SK-N-SH (cell line): ENCODE measurements at places on chromosomes 3 and 15.
A peak's percentile ranks its signal among the peaks of the same experiment; 100 is the strongest.

GRCh38 chr3:137325170-137325569 lies 367.4 kb downstream of the IL20RB start:
- DNase-seq: no peak

GRCh38 chr15:76285241-76285825 lies 25.9 kb downstream of the ETFA start:
- peak; percentile 38 for DNase-seq

DNA sequence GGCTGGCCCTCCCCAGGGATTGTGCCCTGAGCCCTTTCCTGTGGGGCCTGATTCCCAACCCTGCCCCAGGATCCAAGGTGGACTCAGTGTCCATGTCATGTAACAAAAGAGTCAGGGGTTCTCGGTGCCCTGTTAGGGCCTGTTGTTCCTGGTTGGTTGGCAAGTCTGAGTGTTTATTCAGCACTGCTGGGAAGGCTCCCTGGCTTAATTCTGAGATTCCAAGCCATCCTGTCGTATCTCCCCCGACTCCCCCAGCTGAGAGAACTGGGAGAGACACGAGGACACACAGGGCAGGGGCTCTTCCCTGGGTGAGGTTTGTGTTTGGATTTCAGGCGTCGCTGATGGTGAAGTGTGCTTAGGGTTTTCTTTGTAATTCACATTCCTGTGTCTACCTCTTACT lies 78.3 kb downstream of the EEFSEC start:
- DNase-seq: no peak

DNA sequence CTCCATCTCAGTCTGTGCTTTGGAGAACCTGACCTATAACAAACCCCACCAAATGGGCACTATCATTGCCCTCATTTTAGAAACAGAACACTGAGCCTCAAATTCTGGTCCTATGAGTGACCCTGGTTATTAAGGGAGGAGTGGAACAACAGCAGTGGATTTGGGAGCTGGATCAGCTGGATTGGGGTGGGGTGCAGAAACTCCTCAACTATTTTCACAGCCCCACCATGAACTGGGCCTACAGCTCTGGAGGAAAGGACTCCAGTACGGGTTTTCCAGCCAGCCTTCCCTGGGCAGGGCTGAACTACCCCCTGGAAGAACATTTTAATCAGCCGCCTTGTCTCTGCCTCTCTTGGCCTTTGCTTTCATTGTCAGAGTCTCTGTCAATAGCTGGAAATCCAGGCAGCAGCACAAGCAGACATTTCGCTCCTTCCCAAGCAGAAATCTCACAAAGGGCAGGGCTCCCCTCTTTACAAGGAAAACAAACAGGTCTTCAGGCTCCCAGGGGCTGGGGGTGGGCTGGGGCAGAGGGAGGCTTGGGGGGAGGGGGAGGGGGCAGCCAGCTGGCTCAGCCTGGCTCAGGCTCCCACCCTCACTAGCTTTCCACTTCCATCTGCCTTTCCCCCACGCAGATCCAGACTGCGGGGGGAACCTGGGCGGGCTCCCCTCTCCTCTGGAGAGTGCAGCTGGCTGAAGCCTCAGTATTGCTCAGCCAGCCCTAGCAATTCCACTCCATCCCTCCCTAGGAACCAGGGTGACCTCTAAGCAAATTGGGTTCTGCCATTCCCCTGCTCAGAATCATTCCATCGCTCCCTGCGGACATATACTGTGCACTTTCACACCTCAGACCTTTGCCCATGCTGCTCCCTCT lies 13.7 kb upstream of the TLE3 start:
- peak; percentile 85 for DNase-seq

- no peak for DNase-seq
These were observed 196.7 kb upstream of the TPRG1 start for GRCh38 chr3:188974856-188975599.

GRCh38 chr3:10008588-10009344 lies 17.5 kb upstream of the FANCD2 start:
- DNase-seq: peak; percentile 91

GRCh38 chr15:55475842-55476241 lies 32.2 kb downstream of the DNAAF4 start:
- no peak for DNase-seq

DNA sequence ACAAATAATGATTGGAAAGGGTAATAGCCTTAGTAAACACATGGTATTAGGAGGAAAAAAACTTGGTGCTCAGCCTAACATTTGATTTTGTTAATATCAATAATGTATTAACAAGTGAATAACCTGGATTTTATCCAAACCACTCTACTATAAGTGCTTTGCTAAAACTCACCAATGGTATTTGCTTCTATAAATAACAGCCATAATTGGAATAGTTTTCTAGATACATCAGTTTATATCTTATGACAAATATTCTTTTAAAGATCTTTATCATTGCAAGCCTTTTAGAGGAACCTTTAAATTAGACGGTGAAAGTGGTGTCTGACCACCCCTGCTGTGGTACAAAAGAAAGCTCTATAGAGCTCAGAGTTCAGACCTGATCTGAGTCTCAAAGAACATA lies 123.9 kb downstream of the SHOX2 start:
- DNase-seq: no peak

- no peak for DNase-seq
These were observed 570 bp downstream of the APH1B start for GRCh38 chr15:63277893-63278456.

DNA sequence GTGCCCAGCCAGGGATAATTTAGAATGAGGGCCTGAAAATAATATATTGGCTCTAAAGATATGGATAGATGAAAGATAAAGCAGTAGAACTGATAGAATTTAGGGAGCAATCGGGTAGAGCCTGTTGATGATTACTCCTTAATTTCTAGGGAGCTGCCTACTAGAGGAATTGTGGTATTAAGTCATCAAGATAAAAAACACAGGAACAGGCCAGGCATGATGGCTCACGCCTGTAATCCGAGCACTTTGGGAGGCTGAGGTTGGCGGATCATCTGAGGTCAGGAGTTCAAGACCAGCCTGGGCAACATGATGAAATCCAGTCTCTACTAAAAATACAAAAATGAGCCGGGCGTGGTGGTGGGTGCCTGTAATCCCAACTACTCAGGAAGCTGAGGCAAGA lies 130.4 kb downstream of the PCCB start:
- no peak for DNase-seq

GRCh38 chr3:27659279-27660021 lies 62.7 kb downstream of the EOMES start:
- DNase-seq: peak; percentile 66

DNA sequence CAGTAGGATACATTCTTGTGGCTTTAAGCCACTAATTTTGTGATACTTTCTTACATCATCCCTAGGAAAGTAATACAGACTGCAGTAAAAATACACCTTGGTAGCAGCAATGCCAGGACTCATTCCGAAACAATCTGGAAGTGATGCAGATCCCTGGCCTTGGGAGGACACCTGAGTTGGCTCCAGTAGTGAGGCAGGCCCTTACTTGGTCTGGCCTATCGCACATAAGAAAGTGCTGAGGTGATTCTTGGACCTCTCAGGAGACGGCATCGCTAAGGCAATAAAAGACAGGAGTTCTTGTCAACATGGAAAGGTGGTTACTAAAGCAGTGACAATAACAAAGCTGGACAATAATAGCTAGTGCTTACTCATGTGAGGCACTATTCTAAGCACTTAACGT lies 126.5 kb downstream of the SUCNR1 start:
- DNase-seq: no peak

GRCh38 chr15:39770748-39771689 lies 11.6 kb downstream of the FSIP1 start:
- no peak for DNase-seq

DNA sequence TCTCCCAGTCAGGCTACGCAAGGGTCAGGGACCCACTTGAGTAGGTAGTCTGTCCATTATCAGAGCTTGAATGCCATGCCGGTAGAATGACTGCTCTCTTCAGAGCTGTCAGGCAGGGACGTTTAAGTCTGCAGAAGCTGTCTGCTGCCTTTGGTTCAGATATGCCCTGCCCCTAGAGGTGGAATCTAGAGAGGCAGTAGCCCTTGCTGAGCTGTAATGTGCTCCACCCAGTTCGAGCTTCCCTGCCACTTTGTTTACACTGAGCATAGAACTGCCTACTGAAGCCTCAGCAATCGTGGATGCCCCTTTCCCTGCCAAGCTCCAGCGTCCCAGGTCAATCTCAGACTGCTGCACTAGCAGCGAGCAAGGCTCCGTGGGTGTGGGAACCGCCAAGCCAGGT lies 57.5 kb upstream of the SETMAR start:
- DNase-seq: no peak

DNA sequence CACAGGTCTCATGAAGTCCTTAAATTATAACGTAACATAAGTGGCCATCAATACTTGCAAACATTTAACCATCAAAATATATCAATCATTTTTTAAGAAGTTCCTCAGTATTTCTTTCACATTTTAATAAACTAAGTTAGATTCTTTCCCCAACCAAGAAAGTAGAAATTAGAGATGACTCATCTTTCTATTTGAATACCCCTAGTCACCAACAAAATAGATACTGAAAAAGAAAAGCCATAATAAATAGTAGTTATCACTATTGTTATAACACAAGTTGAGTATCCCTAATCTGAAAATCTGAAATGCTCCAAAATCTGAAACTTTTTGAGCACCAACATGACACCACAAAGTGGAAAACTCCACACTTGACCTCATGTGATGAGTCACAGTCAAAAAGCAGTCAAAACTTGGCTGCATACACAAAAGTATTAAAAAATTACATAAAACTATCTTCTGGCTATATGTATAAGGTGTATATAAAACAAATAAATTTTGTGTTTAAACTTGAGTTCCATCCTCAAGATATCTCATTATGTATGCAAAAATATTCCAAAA lies 3.7 kb downstream of the SHQ1 start:
- DNase-seq: no peak

- no peak for DNase-seq
These were observed 73.7 kb downstream of the IGSF11 start for GRCh38 chr3:118960876-118961450.

DNA sequence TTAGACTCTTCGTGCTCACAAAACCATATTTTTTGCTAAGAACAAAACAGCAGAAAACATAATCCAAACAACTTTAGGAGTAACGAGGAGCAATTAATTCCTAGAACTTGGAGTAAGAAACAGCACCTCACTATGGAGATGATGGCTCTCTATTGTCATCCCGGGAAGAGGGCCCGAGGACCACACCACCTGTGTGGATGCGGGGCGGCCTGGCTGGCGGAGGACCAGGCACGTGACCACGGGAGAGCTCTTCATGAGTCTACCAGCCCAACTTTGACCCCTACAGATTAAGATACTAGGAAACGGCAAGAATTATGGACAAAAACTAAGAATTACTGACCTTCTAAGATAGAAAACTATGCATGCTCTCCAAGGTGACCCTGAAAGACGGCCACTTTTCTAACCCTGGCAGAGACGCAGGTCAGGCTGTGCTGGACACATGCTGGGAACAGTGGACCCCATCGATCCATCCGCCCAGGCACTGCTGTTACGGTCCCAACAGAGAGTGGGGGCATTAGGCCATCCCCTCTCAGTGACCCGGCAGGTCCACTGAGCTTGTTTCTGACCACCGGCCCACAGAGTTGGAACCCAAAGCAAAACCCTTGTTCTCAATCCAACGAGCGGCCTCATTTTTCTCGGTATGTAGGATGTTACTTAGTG lies 13.1 kb upstream of the OCA2 start:
- DNase-seq: no peak

- DNase-seq: no peak
These were observed 60.5 kb downstream of the KLF13 start for GRCh38 chr15:31387092-31387478.
